ENCODE measurements at places on chromosomes 1 and 21.

GRCh38 chr1:151809985-151810556 is 4.9 kb upstream of the LINGO4 start:
- no peak for DNase-seq

DNA sequence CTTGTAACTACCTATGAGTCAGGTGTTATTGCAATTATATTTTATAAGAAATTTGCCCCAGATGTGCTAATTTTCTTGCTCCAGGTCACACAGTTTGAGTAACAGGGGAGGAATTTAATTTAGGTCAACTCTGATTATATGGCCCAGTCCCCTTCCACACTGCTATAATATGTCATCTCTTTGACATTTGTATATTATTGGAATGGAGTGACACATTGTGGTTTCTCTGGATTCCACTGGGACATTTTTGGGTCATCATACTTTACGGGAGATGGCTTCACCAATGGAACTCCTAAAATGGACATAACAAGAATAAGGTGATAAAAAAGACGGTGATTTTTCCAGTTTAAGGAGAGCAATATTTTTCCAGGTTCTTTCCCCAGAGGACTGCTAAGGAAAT is 191.2 kb downstream of the DISC1 start:
- DNase-seq: no peak

DNA sequence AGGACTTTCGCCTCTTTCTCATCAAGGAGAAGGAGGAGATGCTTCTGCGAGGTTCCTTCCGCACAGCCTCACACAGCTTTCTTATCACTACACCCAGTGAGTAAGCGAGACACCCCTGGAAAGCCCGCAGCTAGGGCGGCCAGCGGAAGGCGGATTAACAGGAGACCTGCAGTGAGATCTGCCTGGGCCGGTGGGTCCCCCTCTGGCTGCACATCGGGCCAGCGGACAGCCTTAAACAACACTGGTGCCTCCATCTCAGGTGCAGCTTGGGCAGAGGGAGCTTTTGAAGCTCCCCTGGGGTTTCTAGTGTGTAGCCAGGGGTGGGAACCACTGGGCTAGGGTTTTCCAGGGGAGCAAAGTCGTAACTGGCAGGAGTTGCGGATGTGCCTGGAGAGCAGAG is 17.5 kb upstream of the MTARC1 start:
- DNase-seq: no peak

GRCh38 chr1:184767591-184767990 is 12.9 kb upstream of the EDEM3 start:
- DNase-seq: no peak

- DNase-seq: no peak
These were observed 15.9 kb upstream of the PLCH2 start for GRCh38 chr1:2460203-2460602.

GRCh38 chr1:53047737-53048736 is 14.0 kb upstream of the PODN start:
- DNase-seq: peak; percentile 6

GRCh38 chr1:24888971-24889676 is 41.0 kb downstream of the RUNX3 start:
- no peak for DNase-seq

GRCh38 chr1:41468122-41468762 is 16.2 kb downstream of the EDN2 start:
- no peak for DNase-seq

GRCh38 chr1:18464665-18465050 is 16.1 kb upstream of the KLHDC7A start:
- no peak for DNase-seq

DNA sequence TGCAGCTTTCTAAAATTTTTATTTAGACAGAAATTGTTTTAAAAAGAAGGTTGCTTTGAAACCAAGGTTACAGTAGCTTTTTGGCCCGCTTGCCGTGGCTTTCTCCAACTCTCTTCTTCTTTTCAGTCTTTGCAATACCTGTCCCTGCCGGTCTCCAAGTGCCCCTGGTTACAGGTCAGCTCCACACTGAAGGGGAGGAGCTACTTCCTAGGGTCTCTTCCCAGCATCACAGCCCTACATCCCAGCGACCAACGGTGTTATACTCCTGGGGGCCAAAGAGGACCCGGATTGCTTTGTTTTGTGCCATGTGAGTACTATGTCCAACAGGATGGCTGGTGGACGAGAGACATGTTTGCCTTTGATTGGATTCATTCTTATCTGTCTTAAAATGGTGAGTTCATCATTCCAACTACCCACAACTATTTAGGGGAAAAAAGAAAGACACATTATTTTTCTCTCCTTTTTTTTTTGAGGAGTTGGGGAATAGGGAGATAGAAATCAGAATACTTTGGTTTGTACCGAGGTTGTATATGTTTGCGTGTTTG is at the start of gene FNDC7:
FNDC7 (plus strand) TSS at position 303 of the 545 bp plus-strand sequence; CDS start at position 329, 26 bp downstream.
- no peak for DNase-seq

DNA sequence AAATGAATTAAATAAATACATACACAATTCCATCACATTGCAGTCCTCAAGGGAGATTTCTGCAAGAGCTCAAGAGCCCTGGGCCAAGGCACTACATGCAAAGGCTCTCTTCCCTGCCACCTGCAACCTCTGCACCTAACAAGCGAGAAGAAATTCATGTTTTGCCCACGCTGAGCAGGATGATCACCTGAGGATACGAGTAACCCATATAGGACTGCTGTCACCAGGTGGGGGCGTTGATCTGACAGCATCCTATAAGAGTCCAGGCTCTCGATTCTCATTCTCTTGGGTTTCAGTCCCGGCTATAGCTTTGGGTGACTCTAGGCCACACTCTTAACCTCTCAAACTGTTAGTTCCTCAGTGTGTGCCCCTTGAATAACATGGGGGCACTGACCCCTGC is 18.7 kb upstream of the SPOCD1 start:
- DNase-seq: no peak

DNA sequence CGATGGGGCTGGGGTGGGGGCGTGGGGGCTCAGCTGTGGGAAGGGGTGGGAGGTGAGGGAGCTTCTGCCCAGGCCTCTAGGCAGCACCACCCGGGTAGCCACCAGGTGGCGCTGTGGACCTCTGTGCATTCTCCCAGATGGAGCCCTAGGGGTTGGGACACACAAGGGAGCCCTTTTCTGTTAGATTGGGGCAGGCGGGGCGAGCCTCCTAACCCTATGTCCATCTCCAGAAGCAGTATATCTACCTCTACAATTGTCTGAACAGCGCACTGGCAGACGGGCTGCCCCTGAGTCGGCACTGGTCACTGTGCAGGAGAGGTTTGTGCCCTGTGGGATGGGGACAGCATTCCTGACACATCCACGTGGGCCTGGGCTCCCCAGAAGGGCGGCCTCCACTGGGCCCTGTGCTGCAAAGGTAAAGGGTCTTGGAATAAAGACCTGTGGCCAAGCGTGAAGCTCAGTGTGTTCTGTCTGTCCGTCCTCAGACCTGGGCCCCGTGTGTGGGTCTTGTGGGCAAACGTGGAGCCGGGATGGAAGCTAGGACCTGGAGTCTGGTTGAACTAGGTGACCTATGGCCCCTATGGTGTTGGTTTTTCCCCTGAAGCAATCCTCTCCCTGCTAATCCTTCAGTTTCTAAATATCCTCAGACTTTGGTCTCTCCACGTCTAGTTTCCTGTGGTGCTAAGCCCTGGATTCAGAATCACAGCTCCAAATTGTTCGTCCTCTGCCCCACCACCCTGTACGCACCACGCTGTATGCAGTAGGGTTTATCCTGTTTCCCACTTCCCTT is 4.4 kb upstream of the LGR6 start:
- DNase-seq: peak; percentile 72

DNA sequence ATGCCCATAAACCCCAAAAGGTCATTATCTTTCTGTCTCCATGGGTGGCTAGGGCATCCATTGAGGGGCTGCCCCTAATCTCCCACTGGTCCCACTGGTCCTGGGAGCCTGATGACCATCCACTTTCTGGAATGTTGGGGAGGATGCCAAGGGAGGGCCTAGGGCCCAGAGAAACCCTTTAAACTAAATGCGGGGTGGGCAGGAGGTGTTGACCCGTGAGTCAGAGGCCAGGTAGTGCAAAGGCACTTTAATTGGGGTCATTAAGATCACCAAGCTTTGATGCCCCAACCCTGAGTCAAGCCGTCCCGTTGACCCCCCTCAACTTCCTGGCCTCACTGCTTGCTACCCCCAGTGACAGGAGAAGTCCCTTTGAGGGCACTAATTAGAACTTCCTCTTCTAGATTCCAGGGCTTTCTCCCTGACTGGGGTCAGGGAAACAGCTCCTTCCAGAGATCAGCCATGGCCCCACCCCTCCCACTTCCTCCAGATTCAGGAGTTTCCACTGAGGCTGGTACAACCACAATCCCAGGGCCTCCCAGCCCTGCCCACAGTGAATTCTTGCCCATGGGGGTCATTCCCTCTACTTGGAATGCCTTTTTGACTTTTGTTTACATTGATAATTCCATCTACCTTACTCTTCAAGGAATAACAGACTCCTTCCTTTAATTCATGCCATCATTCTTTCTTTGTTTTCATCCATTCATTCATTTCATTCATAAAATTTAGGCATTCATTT is 15.5 kb upstream of the SERINC2 start:
- no peak for DNase-seq

DNA sequence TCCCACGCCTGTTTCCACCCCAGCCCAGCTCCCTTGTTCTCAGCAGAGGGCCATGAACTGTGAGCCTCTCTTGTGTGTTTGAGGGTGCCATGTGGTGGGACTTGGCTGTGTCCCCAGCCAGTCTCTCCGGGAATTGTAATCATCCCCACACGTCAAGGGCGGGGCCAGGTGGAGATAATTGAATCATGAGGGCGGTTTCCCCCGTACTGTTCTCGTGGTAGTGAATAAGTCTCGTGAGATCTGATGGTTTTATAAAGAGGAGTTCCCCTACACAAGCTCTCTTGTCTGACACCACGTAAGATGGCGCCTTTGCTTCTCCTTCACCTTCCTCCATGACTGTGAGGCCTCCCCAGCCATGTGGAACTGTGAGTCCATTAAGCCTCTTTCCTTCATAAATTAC is 57.2 kb upstream of the COL6A2 start:
- DNase-seq: no peak

- DNase-seq: no peak
These were observed 16.6 kb upstream of the KLHDC7A start for GRCh38 chr1:18463984-18464664.

GRCh38 chr1:42747125-42747524 is 7.1 kb upstream of the CLDN19 start:
- DNase-seq: peak; percentile 25

- DNase-seq: no peak
These were observed 512.2 kb downstream of the LTN1 start for GRCh38 chr21:28480470-28480869.

GRCh38 chr21:44272284-44272858 is 10.7 kb upstream of the DNMT3L start:
- DNase-seq: no peak

GRCh38 chr1:238340989-238341388 is 450.3 kb upstream of the ZP4 start:
- peak; percentile 37 for DNase-seq

GRCh38 chr1:94962409-94963265 is 35.7 kb upstream of the CNN3 start:
- DNase-seq: peak; percentile 68

DNA sequence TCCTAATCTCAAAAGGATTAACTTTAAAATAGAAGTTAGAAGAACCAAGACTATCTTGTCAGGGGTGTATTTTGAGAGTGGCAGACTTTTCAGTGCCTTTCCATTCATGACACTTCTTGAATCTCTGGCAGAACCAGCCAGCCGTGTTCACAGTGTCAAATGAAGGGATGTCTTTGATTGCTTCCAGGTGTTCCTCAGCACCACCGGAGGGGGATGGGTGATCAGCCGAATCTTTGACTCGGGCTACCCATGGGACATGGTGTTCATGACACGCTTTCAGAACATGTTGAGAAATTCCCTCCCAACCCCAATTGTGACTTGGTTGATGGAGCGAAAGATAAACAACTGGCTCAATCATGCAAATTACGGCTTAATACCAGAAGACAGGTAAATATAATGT is 32.3 kb downstream of the FMO1 start:
- no peak for DNase-seq

GRCh38 chr1:100700586-100700985 is 19.0 kb upstream of the VCAM1 start:
- DNase-seq: no peak

DNA sequence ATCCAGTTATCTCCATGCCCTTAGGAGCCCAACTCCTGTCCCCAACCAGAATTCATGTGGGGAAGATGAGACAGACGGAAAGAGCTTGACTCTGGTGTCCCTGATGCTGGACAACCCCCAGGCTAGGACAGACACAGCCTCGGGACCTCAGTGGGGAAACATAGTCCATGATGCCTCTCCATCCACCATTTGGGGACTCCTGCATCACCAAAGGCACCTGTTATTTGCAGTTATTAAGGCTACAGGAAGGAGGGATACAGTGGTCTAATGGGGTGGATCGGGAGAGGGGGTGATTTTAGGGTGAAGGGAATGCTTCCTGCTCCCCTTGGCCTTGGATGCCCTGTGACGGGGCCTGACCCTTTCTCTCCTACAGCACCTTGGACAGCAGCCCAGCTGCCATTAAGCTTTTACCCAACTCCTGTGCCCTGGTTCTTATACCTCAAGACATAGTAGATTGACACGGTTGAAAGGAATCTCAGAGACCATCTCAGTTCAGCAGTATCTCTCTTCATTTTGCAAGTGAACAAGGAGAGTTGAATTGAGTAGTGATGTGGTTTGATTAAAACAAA is 111.6 kb downstream of the MATN1 start:
- no peak for DNase-seq

- DNase-seq: no peak
These were observed 240.3 kb downstream of the RYR2 start for GRCh38 chr1:237282208-237282783.

- DNase-seq: no peak
These were observed 187.3 kb upstream of the DMRTA2 start for GRCh38 chr1:50610563-50610962.

DNA sequence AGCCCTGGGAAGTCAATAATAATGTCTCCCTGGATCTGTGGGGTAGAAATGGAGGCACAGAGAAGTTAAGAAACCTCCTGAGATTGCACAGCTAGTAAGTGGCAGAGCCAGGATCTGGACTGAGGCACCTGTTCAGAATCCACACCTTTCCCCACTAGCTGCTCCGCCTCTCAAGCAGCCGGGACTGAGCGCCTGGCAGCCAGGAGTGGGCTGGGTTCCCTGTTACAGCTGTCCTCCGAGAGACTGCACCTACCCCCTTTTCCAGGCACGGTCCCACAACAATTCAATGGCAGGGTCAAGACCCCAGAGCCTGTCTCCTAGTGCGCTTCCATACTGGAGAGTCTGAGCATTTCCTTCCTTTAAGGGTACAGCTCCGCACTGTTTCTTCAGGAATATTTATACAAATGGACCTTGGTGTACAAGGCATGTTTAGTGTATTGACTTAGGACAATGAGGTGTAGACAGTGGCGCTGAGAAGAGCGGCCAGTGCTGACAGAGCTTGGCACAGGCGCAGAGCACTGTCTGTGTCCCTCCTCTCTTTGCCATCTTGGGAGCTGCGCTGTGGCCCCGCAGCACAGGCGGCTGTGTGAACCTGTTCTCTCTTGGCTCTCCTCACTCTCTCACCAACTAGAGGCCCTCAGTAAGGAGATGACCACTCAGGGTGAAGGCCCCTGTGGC is 24.4 kb downstream of the GRHL3 start:
- no peak for DNase-seq

- no peak for DNase-seq
These were observed 92.1 kb downstream of the SPSB1 start for GRCh38 chr1:9384751-9385245.
